ENCODE measurements at places on chromosomes 3 and 15.

DNA sequence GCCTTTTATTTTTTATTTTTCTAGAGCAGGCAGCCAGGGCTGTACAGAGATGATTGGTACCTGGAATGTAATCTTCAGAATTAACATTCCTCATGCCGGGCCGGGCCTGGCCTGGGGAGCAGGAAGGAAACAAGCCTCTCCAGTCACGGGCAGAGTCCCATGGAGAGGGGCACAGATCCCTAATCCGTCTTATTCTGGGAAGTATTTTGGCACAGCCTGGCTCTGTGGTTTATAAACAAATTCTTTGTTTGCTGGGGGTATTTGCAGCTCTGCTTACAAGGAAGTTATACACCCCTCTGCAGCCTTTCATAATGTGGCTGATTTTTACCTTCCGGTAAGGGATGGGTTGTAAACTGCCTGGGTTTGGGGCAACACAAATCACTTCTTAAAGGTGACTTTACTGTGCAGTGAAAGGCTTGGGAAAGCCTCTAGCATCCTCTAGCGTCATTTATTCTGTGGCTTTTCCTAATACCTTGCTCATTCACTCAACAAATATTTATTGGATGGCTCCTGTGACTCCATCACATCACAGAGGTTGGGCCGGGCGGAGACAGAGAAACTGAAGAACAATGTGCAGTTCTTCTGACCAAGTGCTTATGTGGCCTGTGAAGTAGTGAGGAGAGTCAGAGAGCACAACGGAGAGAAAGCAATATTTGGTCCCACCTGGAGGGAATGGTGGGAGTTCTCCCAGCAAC, 2.7 kb downstream of the SLC6A20 start:
- no peak overlapping the region for H3K27ac ChIP-seq
- peaks cover 12% of the 10 kb centered on the region for H3K4me1 ChIP-seq
- H3K36me3 ChIP-seq = peaks cover 10% of the 10 kb centered on the region

DNA sequence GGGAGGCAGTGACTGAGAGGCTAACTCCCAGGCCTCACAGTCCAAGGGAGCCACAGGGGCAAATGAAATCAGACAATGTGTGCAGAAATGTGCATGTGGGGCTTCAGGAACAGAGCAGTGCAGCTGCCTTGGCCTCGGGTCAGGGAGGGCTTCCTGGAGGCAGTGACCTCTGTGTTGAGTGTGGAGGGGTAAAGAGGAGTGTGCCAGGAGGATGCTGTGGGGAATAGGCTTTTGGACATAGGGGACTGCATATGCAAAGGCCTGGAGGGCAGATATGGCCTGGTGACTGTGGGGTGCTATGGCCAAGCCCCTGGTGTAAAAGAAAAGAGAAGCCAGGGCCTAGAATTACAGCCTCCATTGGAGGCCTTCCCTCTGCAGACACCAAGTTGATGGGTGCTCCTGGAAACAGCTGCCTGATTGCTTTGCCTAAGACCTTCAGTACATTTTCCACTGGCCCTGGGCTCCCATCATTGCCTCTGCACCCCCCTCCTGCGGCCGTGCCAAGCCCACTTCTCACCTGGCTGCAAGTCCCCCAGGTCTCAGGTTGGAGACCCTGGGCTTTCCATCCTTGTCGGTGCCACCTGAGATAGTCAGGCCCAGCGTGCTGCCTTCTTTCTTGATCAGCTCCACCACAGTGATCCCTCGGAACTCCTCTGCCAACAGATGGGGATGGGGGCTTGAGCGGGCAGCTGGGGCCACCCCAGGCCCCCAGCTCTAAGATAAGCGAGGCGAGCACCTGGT, 15.1 kb downstream of the GRIP2 start:
- H3K36me3 ChIP-seq = no peaks in the 10 kb centered on the region
- DNase-seq = no peak
- H3K27me3 ChIP-seq = no peaks in the 10 kb centered on the region
- no peak overlapping the region for H3K27ac ChIP-seq

GRCh38 chr15:57298843-57299550, 77.3 kb upstream of the CGNL1 start:
- H3K36me3 ChIP-seq = peaks cover 4% of the 10 kb centered on the region
- DNase-seq = no peak
- peak overlapping the region; percentile 3 for H3K27ac ChIP-seq
- H3K4me1 ChIP-seq = peaks cover 51% of the 10 kb centered on the region
- H3K27me3 ChIP-seq = peaks cover 10% of the 10 kb centered on the region

DNA sequence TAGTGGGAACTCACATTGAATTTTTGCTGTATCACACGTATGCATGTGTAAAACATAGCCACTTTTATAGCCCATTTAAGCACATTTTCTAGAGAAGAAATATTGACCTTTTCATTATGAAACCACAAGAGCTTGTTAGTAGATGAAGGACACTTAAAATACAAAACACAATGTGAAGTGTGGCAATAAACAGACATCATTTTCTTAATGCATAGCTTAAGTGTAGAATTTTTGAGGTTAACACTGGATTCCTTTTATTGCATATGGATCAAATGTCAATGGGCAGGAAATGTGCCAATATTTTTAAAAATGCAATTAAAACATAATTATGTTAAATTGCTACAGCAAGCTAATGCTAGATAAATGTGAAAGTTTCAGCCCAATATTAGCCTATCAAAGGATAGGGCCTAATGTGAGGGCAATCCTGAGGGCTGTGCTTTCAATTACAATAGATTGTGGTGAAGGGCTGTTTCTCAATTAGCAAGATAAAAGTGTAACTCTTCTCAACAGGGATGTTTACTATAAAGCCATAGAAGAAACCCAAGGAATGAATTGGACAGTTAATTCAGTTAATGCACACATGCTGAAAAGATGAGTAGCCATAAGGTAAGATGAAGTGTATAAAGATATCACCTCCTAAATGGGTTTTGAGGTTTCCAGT, 489.0 kb upstream of the CDIN1 start:
- no peak overlapping the region for H3K27ac ChIP-seq
- H3K4me1 ChIP-seq = no peaks in the 10 kb centered on the region
- no peaks in the 10 kb centered on the region for H3K27me3 ChIP-seq
- no peaks in the 10 kb centered on the region for H3K36me3 ChIP-seq
- DNase-seq = no peak

- DNase-seq = no peak
- H3K36me3 ChIP-seq = peaks cover 13% of the 10 kb centered on the region
- no peaks in the 10 kb centered on the region for H3K4me1 ChIP-seq
- no peak overlapping the region for H3K27ac ChIP-seq
- no peaks in the 10 kb centered on the region for H3K27me3 ChIP-seq
- no peak overlapping the region for H3K4me3 ChIP-seq
Measured at GRCh38 chr3:29850641-29851040, 569.8 kb downstream of the RBMS3 start.

GRCh38 chr3:44674211-44674610, 25.7 kb downstream of the ZNF35 start:
- H3K36me3 ChIP-seq = peaks cover 18% of the 10 kb centered on the region
- H3K4me3 ChIP-seq = no peak overlapping the region
- H3K27ac ChIP-seq = no peak overlapping the region
- DNase-seq = no peak
- peaks cover 3% of the 10 kb centered on the region for H3K27me3 ChIP-seq
- no peaks in the 10 kb centered on the region for H3K4me1 ChIP-seq

GRCh38 chr3:113485161-113485609, 29.8 kb downstream of the SPICE1 start:
- H3K27me3 ChIP-seq = peaks cover 3% of the 10 kb centered on the region
- H3K4me1 ChIP-seq = no peaks in the 10 kb centered on the region
- no peak for DNase-seq
- no peak overlapping the region for H3K27ac ChIP-seq
- peaks cover 75% of the 10 kb centered on the region for H3K36me3 ChIP-seq

- H3K36me3 ChIP-seq = peaks cover 66% of the 10 kb centered on the region
- H3K27ac ChIP-seq = no peak overlapping the region
- DNase-seq = no peak
- no peak overlapping the region for H3K4me3 ChIP-seq
Measured at GRCh38 chr3:9110802-9111201, 138.6 kb downstream of the SRGAP3 start.

DNA sequence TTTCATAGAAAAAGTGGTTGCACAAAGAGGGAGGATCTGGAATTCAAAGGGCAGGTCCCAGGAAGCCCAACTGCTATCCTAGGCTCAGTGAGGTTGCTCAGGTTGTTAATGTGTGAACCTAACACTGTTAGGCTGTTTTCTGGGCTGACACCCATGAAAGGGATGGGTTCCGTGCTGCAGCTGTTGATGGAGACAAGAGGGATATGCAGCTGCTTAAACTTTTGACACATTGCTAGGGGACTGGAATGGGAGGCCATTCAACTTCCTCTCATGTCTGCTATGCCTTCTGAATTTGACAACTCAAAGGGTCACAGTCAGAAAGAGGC, 198.0 kb upstream of the NR2E3 start:
- peaks cover 28% of the 10 kb centered on the region for H3K4me1 ChIP-seq
- no peaks in the 10 kb centered on the region for H3K36me3 ChIP-seq
- no peaks in the 10 kb centered on the region for H3K27me3 ChIP-seq
- no peak for DNase-seq

GRCh38 chr3:9491506-9491905, 62.1 kb downstream of the LHFPL4 start:
- peaks cover 14% of the 10 kb centered on the region for H3K4me1 ChIP-seq
- peaks cover 26% of the 10 kb centered on the region for H3K36me3 ChIP-seq
- H3K27ac ChIP-seq = peak overlapping the region; percentile 58

- H3K4me1 ChIP-seq = no peaks in the 10 kb centered on the region
- no peak overlapping the region for H3K4me3 ChIP-seq
- no peak for DNase-seq
- H3K27me3 ChIP-seq = peaks cover 3% of the 10 kb centered on the region
- H3K36me3 ChIP-seq = no peaks in the 10 kb centered on the region
Measured at GRCh38 chr15:52699457-52699856, 20.3 kb upstream of the ATOSA start.

DNA sequence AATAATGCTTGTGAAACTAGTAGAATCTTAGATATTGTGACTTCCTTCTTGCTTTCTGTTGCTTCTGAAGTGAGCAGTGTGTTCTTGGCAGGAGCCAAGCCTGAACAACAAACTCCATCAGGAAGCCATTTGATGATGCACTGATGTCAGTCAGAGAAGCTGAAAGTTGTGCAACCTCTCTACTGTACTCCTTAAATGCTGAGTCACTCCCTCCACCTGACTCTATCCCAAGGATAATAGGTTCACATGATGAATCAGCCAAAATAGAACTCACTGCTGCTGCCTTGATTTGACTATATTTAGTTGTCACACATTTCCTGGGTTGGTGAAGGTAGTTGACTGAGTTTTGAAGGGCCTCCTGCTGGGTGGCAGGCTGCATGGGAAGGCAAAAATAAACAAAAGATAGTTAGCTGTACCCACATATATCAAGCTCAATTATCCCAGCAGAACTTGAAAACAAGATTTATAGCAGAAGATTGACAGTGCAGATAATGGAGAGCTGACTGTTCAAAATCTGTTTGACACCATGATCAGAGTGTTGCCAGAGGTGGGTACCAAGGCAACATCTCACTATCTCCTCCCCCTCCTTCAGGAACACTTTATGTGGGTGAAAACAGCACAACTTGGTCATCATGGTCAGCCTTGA, 328.4 kb upstream of the DPH6 start:
- peaks cover 7% of the 10 kb centered on the region for H3K4me1 ChIP-seq
- no peak overlapping the region for H3K27ac ChIP-seq
- H3K27me3 ChIP-seq = no peaks in the 10 kb centered on the region

GRCh38 chr3:103554451-103554850, 1119.6 kb downstream of the ZPLD1 start:
- peak overlapping the region; percentile 24 for H3K27ac ChIP-seq
- peaks cover 13% of the 10 kb centered on the region for H3K4me1 ChIP-seq
- no peaks in the 10 kb centered on the region for H3K27me3 ChIP-seq
- H3K4me3 ChIP-seq = peak overlapping the region; percentile 62

DNA sequence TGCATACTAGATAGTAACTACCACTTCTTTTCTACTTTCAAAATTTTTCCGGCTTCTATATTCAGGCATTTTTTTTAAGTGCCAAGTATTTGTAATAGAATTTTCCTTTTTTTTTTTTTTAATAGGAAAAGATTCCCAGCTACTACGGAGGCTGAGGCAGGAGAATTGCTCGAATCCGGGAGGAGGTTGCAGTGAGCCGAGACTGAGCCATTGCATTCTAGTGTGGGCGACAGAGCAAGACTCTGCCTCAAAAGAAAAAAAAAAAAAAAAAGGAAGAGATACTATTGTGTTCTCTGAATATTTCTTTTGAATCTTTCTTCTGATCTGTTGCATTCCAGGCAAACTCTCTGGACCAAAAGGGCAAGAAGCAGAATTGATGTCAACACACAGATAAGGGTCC, 557.3 kb downstream of the FGF12 start:
- no peaks in the 10 kb centered on the region for H3K36me3 ChIP-seq
- no peaks in the 10 kb centered on the region for H3K27me3 ChIP-seq
- H3K4me3 ChIP-seq = no peak overlapping the region
- no peak for DNase-seq

DNA sequence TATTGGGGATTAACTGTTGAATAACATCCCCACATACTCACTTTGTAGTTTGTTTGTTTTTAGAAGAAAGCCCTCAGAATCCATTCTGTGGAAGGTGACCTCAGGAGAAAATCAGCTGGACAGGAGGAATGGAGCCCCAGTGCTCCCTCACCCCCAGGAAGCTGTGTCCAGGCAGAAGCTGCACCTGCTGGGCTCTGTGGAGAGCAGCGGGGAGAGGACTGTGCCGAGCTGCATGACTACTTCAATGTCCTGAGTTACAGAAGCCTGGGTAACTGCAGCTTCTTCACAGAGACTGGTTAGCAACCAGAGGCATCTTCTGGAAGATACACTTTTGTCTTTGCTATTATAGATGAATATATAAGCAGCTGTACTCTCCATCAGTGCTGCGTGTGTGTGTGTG, 14.0 kb downstream of the TIGIT start:
- H3K4me3 ChIP-seq = no peak overlapping the region
- no peaks in the 10 kb centered on the region for H3K27me3 ChIP-seq
- no peak overlapping the region for H3K27ac ChIP-seq
- no peaks in the 10 kb centered on the region for H3K4me1 ChIP-seq
- no peak for DNase-seq

DNA sequence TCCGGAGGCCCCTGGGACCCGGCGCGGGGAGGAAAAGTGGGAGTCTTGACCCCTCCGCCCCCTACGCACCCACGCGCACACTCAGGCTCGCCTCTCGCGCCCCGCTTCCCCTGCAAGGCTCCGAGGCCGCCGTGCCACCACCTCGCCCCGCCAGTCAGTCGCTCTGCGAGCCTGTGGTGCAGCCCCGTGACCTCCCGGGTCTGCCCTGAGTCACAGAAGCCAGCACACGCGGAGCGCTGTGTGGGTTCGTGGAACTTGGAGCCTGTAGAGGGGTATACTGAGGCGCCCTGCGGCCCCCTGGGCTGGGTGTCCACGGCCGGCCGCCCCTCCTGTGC, 380 bp upstream of the ALS2CL start:
- H3K4me3 ChIP-seq = no peak overlapping the region
- no peak for DNase-seq

GRCh38 chr3:69659180-69659910, 79.9 kb upstream of the MITF start:
- no peaks in the 10 kb centered on the region for H3K36me3 ChIP-seq
- DNase-seq = no peak
- H3K27me3 ChIP-seq = peaks cover 8% of the 10 kb centered on the region
- H3K4me3 ChIP-seq = no peak overlapping the region
- no peak overlapping the region for H3K27ac ChIP-seq
- peaks cover 2% of the 10 kb centered on the region for H3K4me1 ChIP-seq

- no peaks in the 10 kb centered on the region for H3K27me3 ChIP-seq
- H3K4me1 ChIP-seq = peaks cover 17% of the 10 kb centered on the region
- DNase-seq = no peak
- H3K4me3 ChIP-seq = no peak overlapping the region
Measured at GRCh38 chr3:44365952-44366351, 27.4 kb downstream of the TCAIM start.

Measured in nephron progenitor cell (in vitro differentiated cells).